ENCODE measurements at places on chromosomes 7 and 10.

- no peak for DNase-seq
Measured at GRCh38 chr7:90713628-90714027, 117.5 kb downstream of the CDK14 start.

DNA sequence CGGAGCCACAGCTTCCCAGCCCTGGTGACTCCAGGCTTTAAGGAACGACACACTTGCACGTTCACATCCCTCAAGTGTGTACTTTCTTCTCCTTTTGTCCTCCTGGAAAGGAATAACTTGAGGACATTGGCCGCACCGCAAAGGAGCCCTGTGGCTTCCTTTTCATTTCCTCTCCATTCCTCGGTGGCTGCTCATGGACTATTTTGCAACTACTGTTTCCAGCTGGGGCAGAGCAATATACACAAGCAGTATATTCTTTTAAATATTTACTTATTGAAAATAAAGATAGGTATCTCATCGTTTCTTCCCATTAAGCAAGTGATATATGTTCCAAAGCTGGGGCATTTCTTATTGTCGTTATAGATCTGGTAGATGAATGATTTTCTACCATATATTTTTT is 97.2 kb upstream of the LYZL1 start:
- no peak for DNase-seq

GRCh38 chr10:116088985-116089384 is 184.0 kb downstream of the GFRA1 start:
- DNase-seq: no peak

DNA sequence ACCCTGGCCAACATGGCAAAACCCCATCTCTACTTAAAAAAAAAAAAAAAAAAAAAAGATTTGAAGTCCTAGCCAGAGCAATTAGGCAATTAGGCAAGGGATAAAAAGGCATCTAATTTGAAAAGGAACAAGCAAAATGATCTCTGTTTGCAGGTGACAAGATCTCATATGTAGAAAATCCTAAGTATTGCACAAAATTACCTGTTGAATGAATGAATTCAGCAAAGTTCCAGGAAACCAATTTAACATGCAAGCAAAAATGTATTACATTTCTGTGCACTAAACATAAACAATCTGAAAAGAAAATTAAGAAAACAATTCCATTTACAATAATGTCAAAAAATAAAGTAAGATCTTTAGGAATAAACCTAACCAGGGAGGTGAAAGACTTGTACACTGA is 5.2 kb downstream of the PILRB start:
- DNase-seq: no peak

DNA sequence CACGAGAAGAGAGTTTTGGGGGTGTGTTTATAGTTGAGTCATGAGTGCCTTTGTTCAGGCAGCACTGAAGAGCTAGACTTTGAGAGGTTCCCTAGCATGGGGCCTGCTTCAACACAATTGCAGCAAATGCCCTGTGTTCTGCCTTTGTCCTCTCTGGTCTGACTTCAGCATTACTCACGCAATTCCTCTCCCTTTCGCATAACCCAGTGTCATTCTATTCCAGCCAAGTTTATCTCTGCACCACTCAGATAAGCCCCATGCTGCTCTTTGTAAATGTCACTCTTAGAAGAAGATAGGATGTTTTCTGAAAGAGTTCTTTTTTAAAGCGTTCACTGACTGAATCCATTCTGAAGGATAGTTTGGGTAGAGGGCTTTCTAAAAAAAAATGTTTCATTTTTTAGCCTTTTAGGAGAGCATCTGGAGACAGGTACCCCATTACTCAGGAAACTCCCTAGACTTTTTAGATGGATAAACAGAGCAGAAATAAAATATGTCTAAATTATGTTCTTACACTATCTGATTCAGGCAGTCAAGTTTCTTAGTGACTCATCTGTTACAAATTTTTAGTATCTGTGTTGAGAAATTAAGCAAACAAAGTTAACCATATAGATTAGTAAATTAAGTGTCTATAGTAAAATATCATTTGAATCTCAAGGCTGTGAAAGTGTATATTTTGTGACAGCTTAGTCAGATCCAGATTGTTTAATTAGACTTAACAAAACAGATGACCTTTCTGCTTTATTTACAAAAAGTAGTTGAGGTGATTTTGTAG is 318.5 kb downstream of the GPR158 start:
- DNase-seq: peak; percentile 30

DNA sequence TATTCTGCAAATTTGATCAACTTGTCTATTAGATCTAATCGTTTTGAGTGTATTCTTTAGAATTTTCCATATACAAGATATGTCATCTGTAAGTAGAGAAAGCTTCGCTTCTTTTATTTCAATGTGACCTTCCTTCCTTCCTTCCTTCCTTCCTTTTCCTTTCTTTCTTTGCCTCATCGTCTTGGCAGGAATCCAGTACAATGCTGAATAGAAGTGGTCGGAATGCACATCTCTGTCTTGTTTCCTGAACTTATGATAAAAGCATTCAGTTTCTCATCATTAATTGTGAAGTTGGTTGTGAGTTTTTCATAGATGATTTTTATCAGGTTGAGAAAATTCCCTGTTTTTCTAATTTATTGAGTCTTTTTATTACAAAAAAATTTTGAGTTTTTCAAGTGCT is 300.7 kb upstream of the ZNF32 start:
- DNase-seq: no peak

GRCh38 chr7:157464111-157464970 is 127.5 kb downstream of the DNAJB6 start:
- DNase-seq: no peak

DNA sequence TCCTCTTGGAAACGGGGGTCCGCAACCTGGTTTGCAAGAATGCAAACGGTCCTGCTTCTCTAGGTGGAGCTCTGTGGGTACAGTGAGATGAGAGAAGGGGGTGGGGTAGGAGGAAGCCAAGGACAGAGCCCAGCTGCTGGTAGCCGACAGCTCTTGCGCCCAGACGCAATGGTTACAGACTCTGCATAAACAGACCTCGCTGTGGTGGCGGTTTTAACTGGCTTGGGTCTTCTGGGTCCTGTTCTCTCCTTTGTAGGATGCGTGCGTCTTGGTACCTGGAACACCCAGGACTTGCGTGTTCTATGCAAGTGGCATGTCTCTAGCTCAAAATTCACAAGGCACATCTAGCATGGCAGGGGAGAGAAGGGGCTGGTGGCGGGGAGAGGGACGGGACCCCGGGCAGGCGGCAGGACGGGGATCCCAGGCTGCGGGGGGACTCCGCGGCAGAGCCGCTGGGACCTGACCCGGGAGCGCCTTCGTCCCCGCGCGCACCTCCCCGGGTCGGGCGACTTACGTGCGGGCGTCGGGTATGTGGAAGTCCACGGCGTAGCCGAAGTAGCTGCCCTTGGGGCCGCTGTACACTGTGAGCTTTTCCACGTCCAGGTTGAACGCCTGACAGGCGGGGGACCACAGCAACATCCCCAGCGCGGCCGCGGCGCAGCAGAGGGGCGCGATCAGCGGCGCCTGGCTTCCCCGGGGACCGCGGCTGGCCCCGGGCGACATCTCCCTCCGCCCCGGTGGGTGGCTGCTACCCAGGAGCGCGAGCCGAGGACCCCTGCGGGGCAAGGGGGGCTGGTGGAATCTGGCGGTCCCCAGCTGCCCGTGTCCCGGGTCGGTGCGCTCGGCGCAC is 448 bp downstream of the ITGA8 start:
- no peak for DNase-seq

DNA sequence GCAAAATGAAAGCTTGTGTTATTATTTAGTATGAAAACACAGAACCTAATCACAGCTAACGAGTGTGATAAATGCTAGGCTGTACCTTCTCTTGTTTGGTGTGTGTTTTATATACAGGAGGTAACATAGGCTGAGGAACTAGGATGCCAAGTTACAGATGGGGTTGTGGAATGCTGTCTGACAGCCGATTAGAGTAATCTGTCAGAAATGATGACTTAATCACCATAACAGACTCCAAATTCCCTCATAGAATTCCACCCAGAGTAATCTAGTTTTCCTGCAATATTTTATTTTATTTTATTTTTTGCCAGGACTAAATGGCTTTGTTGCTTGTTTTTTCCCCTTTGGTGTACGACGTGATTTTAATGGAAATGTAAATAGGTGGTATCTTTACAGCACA is 221.2 kb downstream of the CELF2 start:
- no peak for DNase-seq

DNA sequence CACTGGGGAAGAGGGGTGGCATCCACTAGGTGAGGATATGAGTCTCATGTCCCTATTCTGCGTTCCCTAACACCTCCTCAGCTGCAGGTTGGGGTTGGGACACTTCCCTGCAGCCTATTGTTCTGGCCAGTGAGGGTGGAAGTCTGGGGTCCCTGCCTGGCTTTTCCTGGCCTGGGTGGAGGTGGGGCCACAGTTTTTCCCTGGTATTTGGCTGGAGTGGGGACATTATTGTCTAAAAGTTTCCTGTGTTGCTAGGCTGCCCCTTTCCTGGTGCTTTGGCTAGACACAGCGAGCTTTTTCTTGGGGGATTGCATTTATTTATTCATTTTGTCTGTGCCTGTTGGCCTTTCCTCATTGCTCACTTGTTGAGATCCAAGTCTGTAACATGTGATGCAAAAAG is 559.5 kb upstream of the IGFBP3 start:
- DNase-seq: no peak

DNA sequence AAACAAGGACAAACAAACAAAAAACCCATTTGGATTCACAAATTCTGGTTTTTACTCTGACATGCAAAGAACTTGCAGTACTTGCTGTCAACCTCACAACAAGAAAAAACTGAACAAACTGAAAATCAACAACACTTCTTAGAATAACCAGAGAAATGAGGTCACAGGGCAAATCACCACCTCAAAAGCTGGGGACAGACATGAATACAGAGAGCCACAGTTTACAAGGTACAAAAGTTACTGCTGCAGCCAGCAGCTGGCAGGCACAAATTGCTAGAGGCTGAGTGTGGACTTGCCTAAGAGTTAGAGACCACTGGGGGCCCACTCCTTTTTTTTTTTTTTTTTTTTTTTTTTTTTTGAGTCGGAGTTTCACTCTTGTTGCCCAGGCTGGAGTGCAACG is 15.0 kb upstream of the RNF32 start:
- DNase-seq: no peak

- peak; percentile 20 for DNase-seq
Measured at GRCh38 chr7:111255576-111255975, 164.6 kb downstream of the LRRN3 start.

DNA sequence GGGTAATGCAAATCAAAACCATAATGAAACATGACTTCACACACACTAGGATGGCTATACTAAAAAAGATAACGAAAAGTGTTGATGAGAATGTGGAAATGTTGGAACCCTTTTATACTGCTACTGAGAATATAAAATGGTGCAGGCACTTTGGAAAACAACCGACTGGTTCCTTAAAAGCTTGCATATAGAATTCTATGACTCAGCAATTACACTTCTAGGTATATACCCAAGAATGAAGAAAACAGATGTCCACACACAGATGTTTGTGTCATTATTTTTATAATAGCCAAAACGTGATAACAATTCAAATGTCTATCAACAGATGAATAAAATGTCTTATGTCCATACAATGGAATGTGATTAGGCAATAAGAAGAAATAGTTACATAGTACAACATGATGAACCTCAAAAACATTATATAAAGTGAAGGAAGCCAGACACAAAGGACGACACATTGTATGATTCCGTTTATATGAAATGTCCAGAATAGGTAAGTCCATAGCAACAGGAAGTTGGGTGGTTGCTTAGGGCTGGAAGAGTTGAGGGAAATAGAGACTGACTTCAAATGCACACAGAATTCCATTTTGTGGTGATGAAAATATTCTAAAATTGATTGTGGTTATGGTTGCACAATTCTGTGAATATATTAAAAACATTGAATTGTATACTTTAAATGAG is 148.3 kb upstream of the PHYHIPL start:
- peak; percentile 44 for DNase-seq

DNA sequence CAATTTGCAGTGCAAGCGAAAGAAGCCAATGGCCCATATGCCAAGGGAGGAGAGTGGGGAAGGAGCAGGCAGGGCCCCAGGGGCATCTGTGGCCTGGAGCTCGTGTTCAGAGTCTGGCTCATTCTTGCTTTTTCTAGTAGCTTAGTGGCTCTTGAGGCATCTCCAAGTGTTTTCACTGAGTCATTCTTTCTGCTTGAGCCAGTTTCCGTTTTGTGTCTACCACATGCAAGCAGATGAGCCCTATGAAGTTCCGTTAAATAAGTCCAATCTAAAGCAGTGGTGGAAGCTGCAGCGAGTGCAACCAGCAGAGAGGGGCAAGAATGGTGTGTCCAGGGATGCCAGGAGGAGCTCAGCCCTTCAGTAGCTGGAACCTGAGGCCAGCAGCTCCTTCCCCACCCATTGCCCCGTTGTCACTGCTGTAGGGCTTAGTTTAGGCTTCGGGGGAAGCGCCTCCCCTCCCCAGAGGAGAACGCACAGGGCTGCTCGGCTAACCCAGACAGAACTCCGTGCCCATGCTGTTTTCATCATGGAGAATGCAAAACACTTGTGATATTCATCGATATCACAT is 57.4 kb upstream of the EBF3 start:
- DNase-seq: peak; percentile 95

- no peak for DNase-seq
Measured at GRCh38 chr7:136890399-136890798, 21.9 kb downstream of the CHRM2 start.

- DNase-seq: no peak
Measured at GRCh38 chr10:132006966-132007365, 25.2 kb upstream of the BNIP3 start.

DNA sequence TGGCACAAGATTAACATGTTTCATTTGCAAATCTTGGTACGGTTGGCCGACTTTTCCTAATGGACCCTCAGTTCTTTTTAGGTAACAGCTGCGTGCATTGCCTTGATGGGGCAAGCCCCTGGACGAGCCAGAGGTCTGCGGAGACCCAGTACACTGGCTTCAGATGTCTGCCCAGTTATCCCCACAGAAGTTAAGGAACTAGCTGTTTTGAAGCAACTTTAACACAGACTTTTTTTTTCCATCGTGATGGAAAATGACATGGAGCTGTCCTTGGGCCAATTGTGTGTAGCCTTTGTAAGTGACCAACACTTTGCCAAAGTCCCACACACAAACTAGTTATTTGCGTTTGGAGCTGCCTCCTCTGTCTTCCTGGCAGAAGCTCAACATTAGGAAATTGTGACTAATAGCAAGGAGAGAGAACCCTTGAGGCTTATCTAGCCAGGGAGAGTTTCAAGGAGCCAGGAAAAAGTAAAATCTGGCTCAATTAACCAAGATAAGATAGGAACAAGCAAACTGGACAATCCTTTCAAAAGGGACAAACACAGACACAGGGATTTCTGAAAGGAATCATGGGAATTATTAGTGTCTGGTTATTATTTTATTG is 99.6 kb upstream of the BMPER start:
- DNase-seq: peak; percentile 79

GRCh38 chr10:23694446-23694920 is 255.6 kb downstream of the OTUD1 start:
- no peak for DNase-seq

DNA sequence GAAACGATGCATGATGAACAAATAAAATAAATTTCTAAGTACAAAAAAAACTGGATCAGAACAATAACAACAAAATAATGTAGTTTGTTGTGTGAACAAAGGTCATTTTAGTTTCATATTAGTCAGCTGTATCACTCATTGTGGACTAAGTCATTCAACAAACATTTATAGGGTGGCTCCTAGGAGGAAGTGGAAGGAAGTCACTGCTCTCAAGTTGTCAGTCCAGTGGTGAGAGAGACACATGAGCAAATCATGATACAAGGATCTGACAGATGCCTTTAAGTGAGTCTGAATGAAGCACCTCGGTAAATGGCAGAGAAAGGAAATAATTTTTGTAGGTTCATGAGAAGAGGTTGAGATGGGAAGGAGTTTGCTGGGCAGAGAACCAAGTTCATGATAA is 56.8 kb downstream of the EPDR1 start:
- peak; percentile 58 for DNase-seq

GRCh38 chr7:141490474-141490873 is 60.7 kb upstream of the AGK start:
- no peak for DNase-seq

All from fibroblast of mammary gland (primary cell).